Activated CD4-positive, alpha-beta T cell treated with anti-CD3 and anti-CD28 coated beads, Interleukin-2, amount 50 U/mL, for 48 hours (primary cell): ENCODE measurements at places on chromosomes 5 and 9.

DNA sequence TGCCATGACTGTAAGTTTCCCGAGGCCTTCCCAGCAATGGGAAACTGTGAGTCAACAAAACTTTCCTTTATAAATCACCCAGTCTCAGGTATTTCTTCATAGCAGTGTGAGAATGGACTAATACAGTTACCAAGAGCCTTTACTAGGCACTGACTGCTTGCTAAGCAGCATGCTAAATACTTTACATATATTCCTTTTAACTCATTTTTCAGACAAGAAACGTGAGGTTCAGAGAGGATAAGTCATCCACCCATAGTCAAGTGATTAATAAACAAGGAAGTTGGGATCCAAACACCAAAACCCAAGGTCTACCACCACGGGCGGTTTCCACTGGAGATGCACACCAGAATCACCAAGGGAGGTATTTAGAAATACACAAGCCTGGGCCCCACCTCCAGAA lies 50.8 kb downstream of the GABBR2 start:
- DNase-seq, result no peak

DNA sequence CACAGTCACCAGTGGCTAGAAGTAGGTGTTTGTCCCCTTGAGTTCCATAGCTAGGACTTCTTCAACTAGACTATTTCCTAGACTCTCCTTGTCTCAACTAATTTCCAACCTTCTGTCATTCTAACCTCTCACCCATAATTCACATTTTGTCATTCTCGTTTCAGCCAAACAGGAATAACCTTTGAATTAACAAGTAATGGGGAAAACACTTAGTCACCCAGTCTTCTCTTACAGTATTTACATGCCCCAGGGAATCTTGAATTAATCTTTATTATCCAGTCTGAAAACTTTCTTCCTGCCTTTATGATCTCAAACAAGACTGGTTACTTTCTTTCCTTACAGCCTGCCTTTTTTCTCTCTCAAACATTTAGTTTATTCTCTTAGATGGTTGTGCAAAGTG lies 63.3 kb upstream of the RUSC2 start:
- no peak for DNase-seq

- no peak for DNase-seq
Measured at GRCh38 chr9:21967702-21968101, 26.5 kb downstream of the CDKN2A start.

GRCh38 chr5:146904890-146905289 lies 26.3 kb upstream of the PPP2R2B start:
- no peak for DNase-seq

DNA sequence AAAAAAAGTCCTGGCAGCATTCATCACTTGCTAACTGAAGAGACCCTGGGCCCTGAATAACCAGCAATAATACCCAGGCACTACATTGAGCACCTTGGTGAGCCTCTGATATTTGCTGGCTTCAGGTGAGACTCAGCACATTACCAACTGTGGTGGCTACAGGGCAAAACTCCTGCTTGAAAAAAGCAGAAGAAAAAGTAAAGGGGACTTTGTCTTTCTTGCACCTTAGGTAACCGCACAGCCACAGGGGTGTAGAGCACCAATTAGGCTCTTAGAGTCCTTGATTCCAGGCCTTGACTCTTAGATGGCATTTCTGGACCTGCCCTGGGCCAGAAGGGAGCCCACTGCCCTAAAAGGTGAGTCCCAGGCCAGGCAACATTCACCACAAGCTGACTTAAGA lies 269.5 kb downstream of the AUH start:
- DNase-seq, result no peak

DNA sequence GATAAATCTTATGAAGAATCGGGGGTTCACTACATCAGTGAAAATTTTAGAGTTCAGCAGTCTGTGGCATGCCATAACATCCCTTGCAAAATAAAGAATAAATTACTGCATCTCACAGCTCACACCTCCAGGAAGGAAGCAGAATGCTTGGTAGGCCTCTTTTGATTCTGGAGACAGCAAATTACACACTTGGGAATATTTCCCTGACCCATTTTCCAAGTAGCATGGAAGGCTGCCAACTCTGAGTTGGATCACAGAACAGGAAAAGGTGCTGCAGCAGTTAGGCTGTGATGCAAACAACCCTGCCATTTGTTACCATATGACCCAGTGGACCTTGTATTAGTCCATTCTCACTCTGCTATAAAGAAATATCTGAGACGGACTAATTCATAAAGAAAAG lies 293.5 kb downstream of the ASTN2 start:
- DNase-seq, result no peak

- no peak for DNase-seq
Measured at GRCh38 chr9:16331031-16331430, 539.4 kb downstream of the BNC2 start.

DNA sequence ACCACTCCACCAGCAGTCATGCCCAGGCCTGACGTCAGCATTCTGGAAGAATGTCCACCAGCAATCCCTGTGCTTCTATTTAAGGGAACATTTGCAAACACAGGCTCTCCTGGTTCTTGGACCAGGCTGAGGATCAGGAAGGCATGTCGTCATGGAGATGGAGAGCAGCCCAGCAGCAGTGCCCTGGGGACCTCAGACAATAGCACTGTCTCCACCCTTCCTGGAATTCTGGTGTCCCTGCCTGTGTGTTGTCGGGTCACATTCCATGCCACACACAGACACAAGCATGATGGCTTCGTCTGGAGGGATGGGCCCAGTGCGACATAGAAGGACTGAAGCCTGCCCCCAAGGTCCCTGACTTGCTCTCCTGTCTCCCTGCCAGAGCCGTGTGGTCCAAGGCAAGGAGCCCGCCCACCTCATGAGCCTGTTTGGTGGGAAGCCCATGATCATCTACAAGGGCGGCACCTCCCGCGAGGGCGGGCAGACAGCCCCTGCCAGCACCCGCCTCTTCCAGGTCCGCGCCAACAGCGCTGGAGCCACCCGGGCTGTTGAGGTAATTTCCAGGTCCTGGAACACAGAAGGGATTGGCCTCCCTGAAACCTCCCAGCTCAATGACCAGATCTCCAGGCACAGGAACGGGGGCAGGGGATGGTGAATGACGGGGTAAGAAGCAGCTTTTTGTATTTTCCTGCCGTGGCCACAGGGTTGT lies 43.8 kb downstream of the STOM start:
- no peak for DNase-seq

- peak; percentile 11 for DNase-seq
Measured at GRCh38 chr9:91500509-91501014, 76.9 kb upstream of the NFIL3 start.
